ENCODE measurements at places on chromosomes 3 and 15. TPM values are rescaled to one million over a fixed set of nuclear protein-coding genes. Genes with fewer than 3 reads are reported as not detected.

- peak; percentile 48 for DNase-seq
- H3K4me3 ChIP-seq = no peak overlapping the region
- no peaks in the 10 kb centered on the region for H3K36me3 ChIP-seq
These were observed 8.1 kb upstream of the MAPK6 start for GRCh38 chr15:52010633-52011595.

DNA sequence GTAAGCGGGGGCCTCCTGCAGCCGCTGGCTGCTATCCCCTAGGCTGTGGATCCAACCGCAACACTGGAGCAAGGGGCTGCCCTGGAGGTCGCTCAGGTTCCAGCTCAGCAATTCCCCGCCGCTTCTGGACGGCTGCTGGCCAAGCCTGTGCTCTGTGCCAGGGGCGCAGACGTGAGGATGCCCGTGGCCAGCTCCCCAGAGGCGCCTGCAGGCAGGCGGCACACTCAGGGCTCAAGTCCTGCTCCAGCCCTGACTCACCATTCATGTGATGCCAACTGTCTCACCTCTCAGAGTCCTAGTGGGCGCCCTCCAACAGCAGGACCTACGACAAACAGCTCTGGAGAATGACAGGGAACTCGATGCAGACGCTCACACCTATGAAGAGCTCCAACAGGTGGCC, 31.6 kb downstream of the KLHL25 start:
- no peak overlapping the region for H3K27ac ChIP-seq
- no peaks in the 10 kb centered on the region for H3K27me3 ChIP-seq
- H3K4me3 ChIP-seq = no peak overlapping the region
- peaks cover 20% of the 10 kb centered on the region for H3K36me3 ChIP-seq
- no peak for DNase-seq

- no peaks in the 10 kb centered on the region for H3K36me3 ChIP-seq
- H3K4me1 ChIP-seq = no peaks in the 10 kb centered on the region
- no peak overlapping the region for H3K4me3 ChIP-seq
- H3K27me3 ChIP-seq = peaks cover 99% of the 10 kb centered on the region
- H3K27ac ChIP-seq = no peak overlapping the region
These were observed 150.3 kb downstream of the MEGF11 start for GRCh38 chr15:66103293-66103590.

DNA sequence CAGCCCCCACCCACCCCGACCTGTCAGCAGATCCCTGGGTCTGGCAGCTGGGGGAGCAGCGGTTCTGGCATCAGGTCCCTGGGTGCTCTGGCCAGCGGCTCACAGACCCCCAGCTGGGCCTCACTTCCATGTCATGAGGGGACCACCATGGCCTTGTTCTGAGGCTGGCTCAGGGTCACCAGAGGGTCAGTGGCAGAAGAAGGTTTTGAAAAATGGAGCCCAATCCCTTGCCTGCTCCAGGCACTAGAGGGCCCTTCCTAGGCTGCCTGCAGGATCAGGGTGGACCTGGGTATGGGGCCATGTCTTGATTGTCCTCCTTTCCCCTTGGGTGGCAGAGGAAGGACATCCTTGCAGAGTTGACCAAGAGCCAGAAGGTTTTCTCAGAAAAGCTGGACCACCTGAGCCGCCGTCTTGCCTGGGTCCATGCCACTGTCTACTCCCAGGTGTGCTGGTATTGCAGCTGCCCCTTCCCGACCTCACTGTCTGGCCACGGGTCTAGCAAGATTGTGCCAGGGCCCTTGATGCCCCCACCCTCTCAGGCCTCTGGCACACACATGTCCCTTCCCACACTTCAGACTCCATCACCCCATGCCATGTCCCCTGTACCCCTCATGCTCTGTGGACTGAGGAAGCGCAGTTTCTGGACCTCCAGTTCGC, 12.9 kb downstream of the AMIGO3 start:
- H3K4me1 ChIP-seq = no peaks in the 10 kb centered on the region
- H3K27me3 ChIP-seq = no peaks in the 10 kb centered on the region
- peaks cover 18% of the 10 kb centered on the region for H3K36me3 ChIP-seq
- DNase-seq = no peak
- no peak overlapping the region for H3K27ac ChIP-seq
- no peak overlapping the region for H3K4me3 ChIP-seq

GRCh38 chr3:10193692-10194327, 29.1 kb downstream of the IRAK2 start:
- H3K27ac ChIP-seq = peak overlapping the region; percentile 25
- no peaks in the 10 kb centered on the region for H3K27me3 ChIP-seq
- H3K4me3 ChIP-seq = no peak overlapping the region
- H3K4me1 ChIP-seq = peaks cover 63% of the 10 kb centered on the region
- peaks cover 69% of the 10 kb centered on the region for H3K36me3 ChIP-seq

DNA sequence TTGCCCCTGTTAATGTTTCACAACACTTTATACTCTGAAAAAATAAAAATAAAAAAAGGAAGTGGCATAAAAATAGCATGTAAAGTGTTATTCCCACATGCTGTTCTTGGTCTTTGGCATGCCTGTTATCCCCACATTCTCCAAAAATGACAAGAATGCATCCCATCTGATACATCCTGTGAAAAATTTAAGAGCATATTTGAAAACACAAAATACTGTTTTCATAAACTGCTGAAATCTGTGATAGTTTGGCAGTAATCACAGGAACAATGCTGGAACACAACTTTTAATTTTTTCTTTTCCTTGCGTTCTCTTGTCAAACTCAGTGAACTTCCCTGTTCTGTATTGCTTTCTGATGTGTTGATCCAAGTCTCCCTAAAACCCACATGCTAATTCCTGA, 288.8 kb downstream of the ROBO2 start:
- no peaks in the 10 kb centered on the region for H3K27me3 ChIP-seq
- no peaks in the 10 kb centered on the region for H3K4me1 ChIP-seq
- no peak for DNase-seq

- peak overlapping the region; percentile 33 for H3K27ac ChIP-seq
- DNase-seq = peak; percentile 40
- H3K4me3 ChIP-seq = no peak overlapping the region
- H3K4me1 ChIP-seq = peaks cover 27% of the 10 kb centered on the region
- no peaks in the 10 kb centered on the region for H3K27me3 ChIP-seq
- H3K36me3 ChIP-seq = no peaks in the 10 kb centered on the region
These were observed 247.7 kb downstream of the ZBTB20 start for GRCh38 chr3:114899186-114899931.

IQCH gene
- 5.5 TPM for total RNA-seq

GRCh38 chr3:194617827-194618226, 15.4 kb downstream of the TMEM44 start:
- no peaks in the 10 kb centered on the region for H3K4me1 ChIP-seq
- H3K27ac ChIP-seq = no peak overlapping the region
- no peak overlapping the region for H3K4me3 ChIP-seq
- no peak for DNase-seq

GRCh38 chr3:180646187-180646790, 33.0 kb downstream of the CCDC39 start:
- no peak for DNase-seq
- no peaks in the 10 kb centered on the region for H3K4me1 ChIP-seq
- H3K36me3 ChIP-seq = no peaks in the 10 kb centered on the region
- H3K27ac ChIP-seq = no peak overlapping the region
- no peak overlapping the region for H3K4me3 ChIP-seq

UBE2E2 gene
- 19.1 TPM for total RNA-seq

ENTPD3 gene
- 3.0 TPM for total RNA-seq

FRMD4B gene
- total RNA-seq = 13.8 TPM

Data from Calu3 (cell line).